CD14-positive monocyte (primary cell): ENCODE measurements at places on chromosomes 1 and 21.

GRCh38 chr1:86061551-86061990 is 95.0 kb downstream of the COL24A1 start:
- no peaks in the 10 kb centered on the region for H3K27me3 ChIP-seq
- peak; percentile 5 for DNase-seq
- H3K36me3 ChIP-seq: no peaks in the 10 kb centered on the region
- no peak overlapping the region for H3K4me3 ChIP-seq

GRCh38 chr1:170010443-170010842 is 64.1 kb downstream of the KIFAP3 start:
- H3K27ac ChIP-seq: no peak overlapping the region
- no peak for DNase-seq
- H3K4me1 ChIP-seq: no peaks in the 10 kb centered on the region
- no peak overlapping the region for H3K4me3 ChIP-seq

DNA sequence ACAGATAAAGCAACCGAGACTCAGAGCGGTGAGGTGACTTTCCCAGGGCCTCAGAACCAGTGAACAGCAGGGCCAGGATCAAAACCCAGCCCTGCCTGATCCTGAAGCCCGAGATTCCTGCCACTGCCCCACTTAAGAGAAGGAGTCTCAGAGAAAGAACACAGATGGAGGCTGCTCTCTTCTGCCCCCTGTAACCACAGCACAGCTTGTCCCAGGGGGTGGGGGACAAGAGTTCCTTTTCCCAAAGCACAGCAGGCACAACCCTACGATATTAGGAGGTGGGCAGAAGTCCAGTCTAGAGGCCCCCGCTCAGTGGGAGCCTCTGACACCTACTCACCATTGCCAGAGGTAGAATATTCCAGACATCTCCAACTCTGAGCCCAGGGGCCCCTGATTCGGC is 24.0 kb upstream of the VWA5B1 start:
- H3K4me3 ChIP-seq: no peak overlapping the region
- H3K27me3 ChIP-seq: no peaks in the 10 kb centered on the region
- DNase-seq: no peak
- no peak overlapping the region for H3K27ac ChIP-seq
- H3K36me3 ChIP-seq: no peaks in the 10 kb centered on the region

GRCh38 chr21:37862536-37862935 is 53.7 kb downstream of the KCNJ6 start:
- peak; percentile 80 for DNase-seq
- peak overlapping the region; percentile 11 for H3K4me3 ChIP-seq
- H3K27me3 ChIP-seq: no peaks in the 10 kb centered on the region
- peak overlapping the region; percentile 6 for H3K27ac ChIP-seq
- peaks cover 47% of the 10 kb centered on the region for H3K4me1 ChIP-seq
- no peaks in the 10 kb centered on the region for H3K36me3 ChIP-seq

GRCh38 chr1:204672482-204673121 is 12.9 kb downstream of the LRRN2 start:
- no peaks in the 10 kb centered on the region for H3K27me3 ChIP-seq
- H3K27ac ChIP-seq: no peak overlapping the region
- DNase-seq: no peak
- no peaks in the 10 kb centered on the region for H3K4me1 ChIP-seq
- no peaks in the 10 kb centered on the region for H3K36me3 ChIP-seq

DNA sequence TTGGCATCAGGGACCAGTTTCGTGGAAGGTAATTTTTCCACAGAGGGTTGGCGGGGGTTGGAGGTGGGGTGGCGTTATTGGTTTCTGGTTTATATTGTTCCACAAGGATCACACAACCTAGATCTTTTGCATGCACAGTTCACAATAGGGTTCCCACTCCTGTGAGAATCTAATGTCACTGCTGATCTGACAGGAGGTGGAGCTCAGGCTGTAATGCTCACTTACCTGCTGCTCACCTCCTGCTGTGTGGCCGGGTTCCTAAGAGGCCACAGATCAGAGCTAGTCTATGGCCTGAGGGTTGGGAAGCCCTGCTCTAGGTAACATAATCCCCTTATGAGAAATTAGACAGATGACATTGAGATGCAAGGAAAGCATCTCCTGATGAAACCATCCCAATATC is 12.6 kb downstream of the GBP5 start:
- peaks cover 52% of the 10 kb centered on the region for H3K36me3 ChIP-seq
- H3K4me1 ChIP-seq: no peaks in the 10 kb centered on the region
- DNase-seq: no peak
- no peak overlapping the region for H3K4me3 ChIP-seq

DNA sequence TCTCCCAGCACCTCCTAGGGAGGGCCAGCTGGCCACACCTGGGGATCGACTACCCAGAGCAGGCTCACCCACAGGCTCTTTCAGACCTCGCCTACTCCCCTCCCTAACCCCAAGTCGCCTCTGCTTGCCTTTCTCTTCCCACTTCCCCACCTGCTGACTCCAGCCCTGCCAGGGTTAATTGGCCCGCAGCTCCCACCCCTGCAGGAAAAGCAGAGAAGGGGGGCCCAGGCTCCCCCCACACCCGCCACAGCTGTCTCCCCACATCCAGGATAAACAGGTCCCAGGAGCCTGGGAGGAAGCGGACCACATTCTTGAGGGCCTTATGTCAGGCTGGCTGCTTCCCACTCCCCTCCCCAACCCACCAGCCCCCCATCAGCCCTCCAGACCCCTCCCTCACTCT is 45.0 kb downstream of the TAS1R2 start:
- no peaks in the 10 kb centered on the region for H3K4me1 ChIP-seq
- DNase-seq: no peak
- H3K4me3 ChIP-seq: no peak overlapping the region
- no peak overlapping the region for H3K27ac ChIP-seq
- H3K27me3 ChIP-seq: no peaks in the 10 kb centered on the region
- H3K36me3 ChIP-seq: no peaks in the 10 kb centered on the region

GRCh38 chr1:225413708-225414375 is 14.0 kb downstream of the LBR start:
- DNase-seq: peak; percentile 16
- peak overlapping the region; percentile 19 for H3K27ac ChIP-seq
- H3K4me1 ChIP-seq: peaks cover 22% of the 10 kb centered on the region
- H3K36me3 ChIP-seq: peaks cover 86% of the 10 kb centered on the region

DNA sequence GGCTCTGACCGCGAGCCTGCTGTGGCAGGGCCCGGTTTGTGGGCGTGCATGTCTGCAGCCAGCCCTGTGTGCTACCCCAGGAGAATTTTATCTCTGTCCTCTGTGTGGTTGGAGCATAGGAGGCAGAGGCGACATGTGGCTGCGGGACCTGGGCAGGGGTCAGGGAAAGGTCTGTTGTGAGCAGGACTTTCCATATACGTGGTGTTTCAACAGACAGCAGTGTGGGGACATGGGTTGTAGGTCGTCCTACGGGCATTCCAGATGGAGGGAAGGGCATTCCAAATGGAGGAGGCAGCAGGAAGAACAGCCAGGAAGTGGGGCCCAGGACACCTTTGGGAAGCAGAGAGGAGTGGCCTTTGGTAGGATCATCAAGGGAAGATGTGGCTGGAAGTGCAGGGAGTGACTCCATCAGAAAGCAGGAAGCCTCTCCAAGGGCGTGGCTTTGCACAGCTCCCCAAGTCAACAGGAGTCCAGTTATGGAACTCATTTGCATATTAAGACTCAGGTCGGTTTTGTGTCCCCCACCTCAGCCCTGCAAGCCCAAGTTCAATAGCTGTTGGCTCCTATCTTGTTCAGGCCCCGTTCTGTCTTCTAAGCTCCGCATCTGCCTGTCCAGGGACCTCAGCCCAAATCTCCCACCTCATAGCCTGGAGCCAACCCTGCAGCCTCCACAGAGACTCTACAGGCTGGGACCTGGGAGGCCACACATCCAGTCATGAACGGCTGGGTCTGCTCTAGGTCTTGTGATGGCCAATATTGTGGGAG is 309.1 kb downstream of the MATN1 start:
- DNase-seq: no peak
- H3K36me3 ChIP-seq: no peaks in the 10 kb centered on the region
- no peak overlapping the region for H3K4me3 ChIP-seq

DNA sequence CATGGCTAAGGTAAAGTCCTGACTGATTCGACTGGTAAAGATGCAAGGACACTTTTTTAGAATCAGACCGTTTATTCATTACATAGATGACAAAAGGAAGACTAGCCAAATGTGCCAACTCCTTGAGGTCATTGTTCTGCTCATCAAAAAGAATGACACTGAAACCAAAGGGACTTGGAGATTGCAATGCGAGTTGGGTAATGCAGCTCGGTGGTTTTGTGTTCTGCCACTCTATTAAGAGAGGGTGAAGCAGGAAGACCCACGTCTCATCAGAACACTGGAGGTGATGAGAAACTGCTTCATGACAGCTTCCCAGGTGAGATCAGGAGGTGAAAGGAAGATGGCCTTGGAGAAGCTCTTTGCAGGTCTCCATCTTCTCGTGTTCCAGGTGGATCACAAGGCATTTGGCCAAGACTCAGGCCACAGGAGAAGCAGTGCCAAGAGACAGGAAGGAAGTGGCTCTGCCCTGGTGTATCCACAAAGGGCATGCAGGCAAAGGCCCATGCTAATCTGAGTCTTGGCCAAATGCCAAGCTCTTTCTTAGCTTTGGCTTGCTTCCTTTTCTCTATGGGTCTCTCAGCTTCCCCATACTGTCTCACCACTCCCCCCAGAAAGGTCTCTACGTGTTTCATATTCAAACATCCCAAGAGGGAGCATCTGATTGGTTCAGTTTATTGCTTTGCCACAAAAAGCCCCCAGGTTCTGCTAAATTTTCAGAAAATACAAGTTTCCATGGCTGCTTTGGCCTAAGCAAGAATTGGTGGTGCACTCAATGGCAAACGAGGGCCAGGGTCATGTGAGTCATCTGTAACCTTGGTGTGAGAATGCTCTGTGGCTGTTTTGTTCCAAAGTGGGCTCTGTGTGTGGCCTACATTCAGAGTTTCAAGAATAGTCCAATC is 5.7 kb upstream of the CCT8 start:
- H3K27ac ChIP-seq: peak overlapping the region; percentile 85
- peak overlapping the region; percentile 56 for H3K4me3 ChIP-seq
- no peaks in the 10 kb centered on the region for H3K27me3 ChIP-seq
- H3K4me1 ChIP-seq: peaks cover 72% of the 10 kb centered on the region
- peak; percentile 83 for DNase-seq

DNA sequence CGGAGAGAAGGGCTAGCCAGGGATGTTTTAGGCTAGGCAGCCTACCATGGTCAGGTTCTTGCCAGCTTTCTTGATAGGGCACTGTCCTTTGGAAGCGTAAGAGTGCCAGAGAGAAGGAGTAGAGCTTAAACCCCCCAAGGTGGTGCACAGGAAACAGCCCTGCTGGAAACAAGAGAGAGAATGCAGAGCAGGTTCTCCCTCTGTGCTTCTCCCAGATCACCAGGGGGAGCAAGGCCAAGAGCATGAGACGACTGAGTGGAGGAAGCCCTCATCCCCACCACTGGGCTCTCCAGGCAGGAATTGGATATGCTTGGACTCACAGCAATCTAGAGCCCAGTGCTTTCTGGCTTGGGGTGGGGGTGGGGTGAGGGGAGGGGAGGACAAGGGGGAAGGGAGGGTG is 49.8 kb downstream of the ATP2B4 start:
- no peaks in the 10 kb centered on the region for H3K27me3 ChIP-seq
- H3K4me3 ChIP-seq: no peak overlapping the region
- no peak for DNase-seq
- H3K27ac ChIP-seq: no peak overlapping the region
- peaks cover 42% of the 10 kb centered on the region for H3K36me3 ChIP-seq

DNA sequence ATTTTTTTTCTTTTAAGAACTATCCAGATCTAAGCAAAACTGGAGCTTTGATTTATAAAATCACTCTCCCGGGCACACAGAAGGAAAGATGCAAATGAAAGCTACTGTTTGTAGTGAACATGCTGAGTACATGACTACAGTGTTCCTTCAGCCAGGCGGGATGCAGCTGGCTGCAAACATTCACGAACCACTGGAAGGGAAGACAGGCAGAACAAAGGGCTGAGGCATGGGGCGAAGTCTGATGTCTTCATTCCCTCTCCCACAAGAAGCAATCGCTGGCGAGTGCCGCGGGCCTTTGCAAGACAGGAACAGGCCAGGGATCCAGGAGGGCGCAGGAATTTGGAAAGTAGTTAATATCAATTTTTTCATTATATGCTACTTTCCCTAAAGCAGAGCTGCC is 257.9 kb upstream of the AJAP1 start:
- H3K27me3 ChIP-seq: no peaks in the 10 kb centered on the region
- H3K4me1 ChIP-seq: no peaks in the 10 kb centered on the region
- H3K36me3 ChIP-seq: no peaks in the 10 kb centered on the region

DNA sequence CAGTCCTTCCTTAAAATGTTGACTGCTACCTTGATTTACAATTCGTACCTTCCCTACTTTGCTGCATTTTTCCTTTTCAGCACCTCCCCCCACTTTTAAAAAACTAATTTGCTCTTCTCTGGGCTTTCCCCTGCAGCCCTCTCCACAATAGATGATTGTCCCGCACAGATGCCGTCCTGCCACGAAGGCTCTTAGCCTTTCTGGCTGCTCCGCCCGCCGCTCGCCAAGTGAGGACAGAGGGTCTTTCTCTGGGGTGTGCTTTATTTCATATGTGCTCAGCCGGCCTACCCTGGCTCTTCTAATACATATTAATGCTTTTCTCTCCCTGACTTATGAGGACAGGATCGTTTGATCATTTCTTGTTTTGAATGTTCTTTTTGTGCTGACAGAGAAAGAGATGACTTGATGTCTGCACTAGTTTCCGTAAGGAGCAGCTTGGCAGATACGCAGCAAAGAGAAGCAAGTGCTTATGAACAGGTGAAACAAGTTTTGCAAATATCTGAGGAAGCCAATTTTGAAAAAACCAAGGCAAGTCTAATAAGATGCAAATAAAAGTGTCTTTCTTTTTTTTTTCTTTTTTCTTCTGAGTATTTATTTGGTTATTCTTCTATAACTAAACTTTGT is 60.6 kb downstream of the SDCCAG8 start:
- peaks cover 18% of the 10 kb centered on the region for H3K36me3 ChIP-seq
- H3K4me1 ChIP-seq: peaks cover 9% of the 10 kb centered on the region
- no peak overlapping the region for H3K4me3 ChIP-seq
- no peaks in the 10 kb centered on the region for H3K27me3 ChIP-seq

- no peaks in the 10 kb centered on the region for H3K27me3 ChIP-seq
- no peak overlapping the region for H3K27ac ChIP-seq
- H3K36me3 ChIP-seq: no peaks in the 10 kb centered on the region
- peaks cover 20% of the 10 kb centered on the region for H3K4me1 ChIP-seq
Measured at GRCh38 chr1:3593745-3594144, 17.6 kb downstream of the MEGF6 start.

DNA sequence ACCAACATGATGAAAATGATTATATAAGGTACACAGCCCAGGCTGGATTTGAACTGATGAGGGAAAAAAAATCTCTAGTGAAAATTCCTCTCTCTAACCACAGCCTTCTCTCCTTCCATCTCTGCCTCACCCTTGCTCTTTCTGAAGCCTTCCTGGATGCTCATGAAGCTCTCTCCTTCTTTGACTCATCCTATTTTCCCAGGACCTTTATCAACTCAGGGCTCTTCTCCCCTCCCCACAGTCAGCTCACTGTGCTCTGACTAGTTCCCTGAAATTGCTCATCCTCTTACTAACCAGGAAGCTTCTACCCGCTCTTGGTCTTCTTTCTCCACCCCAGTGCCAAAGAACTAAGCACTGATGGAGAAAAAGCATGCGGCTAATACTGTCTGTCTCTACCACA is 46.4 kb upstream of the ERG start:
- no peaks in the 10 kb centered on the region for H3K36me3 ChIP-seq
- H3K27me3 ChIP-seq: no peaks in the 10 kb centered on the region
- no peak overlapping the region for H3K27ac ChIP-seq
- no peaks in the 10 kb centered on the region for H3K4me1 ChIP-seq
